ENCODE measurements at places on chromosomes 16 and 17. TPM values are rescaled to one million over a fixed set of nuclear protein-coding genes. Genes with fewer than 3 reads are reported as not detected.

DNA sequence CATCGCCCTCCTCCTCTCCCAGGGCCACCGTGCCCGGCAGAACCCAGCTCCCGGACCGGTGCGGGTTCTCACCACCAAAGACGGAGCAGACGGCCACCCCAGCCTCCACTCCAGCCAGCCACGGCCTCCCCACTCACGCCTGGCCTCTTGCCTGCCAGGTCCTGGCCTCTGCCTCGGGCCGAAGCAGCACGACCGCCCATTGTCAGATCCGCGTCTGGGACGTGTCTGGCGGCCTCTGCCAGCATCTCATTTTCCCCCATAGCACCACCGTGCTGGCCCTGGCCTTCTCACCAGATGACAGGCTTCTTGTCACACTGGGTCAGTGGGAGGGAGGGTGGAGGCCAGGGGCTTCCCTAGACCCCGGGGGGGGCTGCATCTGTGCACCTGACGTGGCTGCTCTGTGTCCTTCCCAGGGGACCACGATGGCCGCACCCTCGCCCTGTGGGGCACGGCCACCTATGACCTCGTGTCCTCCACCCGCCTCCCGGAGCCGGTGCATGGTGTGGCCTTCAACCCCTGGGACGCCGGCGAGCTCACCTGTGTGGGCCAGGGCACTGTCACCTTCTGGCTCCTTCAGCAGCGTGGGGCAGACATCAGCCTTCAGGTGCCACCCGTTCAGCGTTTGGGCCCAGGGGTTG, 6.6 kb upstream of the RHOT2 start:
- DNase-seq: no peak

DNA sequence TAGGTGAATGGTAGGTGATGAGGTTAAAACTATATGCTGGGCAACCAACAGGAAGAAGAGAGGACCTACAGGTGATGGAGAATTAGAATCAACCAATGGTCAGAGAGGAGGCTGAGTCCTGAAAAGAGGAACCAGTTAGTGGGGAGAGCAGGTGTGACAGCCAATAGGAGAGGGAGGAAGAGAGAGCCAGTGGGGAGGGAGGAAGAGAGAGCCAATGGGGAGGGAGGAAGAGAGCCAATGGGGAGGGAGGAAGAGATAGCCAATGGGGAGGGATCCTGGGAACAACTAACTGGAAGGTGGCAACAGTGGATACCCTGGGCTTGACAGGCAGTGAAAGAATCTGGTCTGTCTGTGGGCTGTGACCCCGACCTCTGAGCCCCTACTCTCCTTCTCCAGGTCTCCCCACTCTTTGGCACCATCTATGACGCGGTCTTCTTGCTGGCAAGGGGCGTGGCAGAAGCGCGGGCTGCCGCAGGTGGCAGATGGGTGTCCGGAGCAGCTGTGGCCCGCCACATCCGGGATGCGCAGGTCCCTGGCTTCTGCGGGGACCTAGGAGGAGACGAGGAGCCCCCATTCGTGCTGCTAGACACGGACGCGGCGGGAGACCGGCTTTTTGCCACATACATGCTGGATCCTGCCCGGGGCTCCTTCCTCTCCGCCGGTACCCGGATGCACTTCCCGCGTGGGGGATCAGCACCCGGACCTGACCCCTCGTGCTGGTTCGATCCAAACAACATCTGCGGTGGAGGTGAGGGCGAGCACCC, 3.7 kb downstream of the GUCY2D start:
- no peak for DNase-seq

Gene DRC3
- polyA plus RNA-seq: 14.7 TPM

Gene XYLT1
- 8.5 TPM for polyA plus RNA-seq

GRCh38 chr16:22353191-22353919, 21.1 kb downstream of the CDR2 start:
- DNase-seq: no peak

DNA sequence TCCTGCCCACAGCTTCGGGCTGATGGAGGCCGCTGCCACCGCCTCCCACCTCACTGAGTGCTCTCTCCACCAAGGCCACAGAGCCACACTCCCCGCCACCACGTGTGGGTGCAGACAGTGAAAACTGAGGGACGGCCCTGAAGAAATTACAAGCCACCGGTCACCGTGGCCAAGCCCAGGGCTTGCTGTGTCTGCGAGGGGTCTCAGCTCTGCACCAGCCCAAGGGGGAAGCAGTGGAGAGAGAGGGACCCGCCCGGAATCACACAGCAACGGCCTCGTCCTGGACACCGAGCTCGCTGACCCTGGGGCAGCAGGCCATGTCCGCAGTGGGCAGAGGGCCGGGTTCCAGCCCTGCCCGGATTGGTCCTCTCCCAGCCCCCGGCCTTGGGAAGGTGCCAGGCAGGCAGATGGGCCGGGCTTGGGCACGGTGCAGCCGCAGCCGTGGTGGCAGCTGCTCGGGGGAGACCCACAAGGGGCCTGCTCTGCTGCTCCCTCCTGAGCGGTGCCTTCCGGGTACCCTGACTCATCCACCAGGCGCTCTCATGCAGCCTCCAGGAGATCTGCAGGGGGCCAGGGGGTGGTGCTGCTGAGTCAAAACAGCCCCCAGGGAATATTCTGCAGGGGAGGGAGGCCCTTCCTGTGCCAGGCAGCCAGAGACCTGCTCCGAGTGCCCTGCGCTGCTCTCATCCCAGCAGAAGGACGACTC, 52.0 kb downstream of the CBFA2T3 start:
- no peak for DNase-seq

DNA sequence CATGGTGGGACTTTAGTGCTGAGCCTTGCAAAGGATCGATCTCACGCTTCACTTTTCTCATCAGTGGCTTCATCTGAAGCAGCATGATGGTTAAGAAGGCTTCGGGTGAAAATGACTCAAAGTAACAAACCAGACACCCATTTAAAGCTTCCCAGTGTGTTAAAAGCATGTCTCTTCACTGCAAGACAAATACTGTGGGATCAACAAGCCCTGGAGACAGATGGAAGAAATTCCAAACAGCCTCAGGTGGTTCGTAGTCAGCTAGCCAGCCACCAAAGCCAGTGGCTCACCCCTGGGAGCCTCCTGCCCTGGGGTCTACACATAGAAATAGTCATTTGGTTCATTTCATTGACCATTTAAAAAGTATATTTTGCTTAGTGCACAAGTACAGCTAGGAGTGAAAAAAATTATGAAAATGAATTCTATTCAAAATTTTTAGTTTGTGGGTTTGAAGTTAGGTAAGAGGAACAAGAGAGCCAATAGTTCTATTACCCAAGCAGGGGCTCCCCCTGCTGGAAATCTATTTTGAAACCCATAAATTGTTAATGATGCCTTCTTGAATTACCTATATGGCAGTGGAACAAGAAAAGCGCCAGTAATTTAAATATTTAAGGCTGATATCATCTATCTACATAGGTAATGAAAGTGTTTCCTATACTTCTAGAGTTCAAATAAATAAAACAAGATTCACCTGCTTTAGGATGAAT, 51.6 kb downstream of the PMP22 start:
- no peak for DNase-seq

Gene SLC52A1
- 0.43 TPM for polyA plus RNA-seq

Measured in right renal pelvis (tissue), 4 donors.